Stimulated activated CD8-positive, alpha-beta memory T cell treated with anti-CD3 and anti-CD28 coated beads, Interleukin-4, amount 100 ng/mL, for 1 hour (primary cell): ENCODE measurements at places on chromosomes 11 and 22.

DNA sequence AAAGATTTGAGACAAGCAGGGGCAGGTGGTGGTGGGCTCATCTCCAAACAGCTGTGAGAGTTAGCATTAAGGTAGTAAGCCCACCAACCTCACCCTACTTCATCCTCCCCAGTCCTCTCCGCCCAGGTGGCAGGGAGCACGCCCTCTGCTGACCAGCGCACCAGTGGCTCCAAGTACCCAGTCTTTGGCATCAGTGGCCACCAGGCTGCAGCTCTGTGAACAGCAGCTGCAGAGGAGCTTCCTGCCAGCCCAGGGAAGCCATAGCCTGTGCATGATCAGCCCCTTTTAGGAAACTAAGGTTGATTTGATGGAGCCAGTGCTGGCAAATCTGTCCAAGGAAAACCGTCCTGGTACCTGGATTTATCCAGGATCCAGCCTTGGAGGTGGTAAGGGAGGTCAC is 21.7 kb downstream of the CAVIN3 start:
- no peak for DNase-seq

- no peak for DNase-seq
Measured at GRCh38 chr11:129546266-129546665, 170.6 kb downstream of the BARX2 start.

DNA sequence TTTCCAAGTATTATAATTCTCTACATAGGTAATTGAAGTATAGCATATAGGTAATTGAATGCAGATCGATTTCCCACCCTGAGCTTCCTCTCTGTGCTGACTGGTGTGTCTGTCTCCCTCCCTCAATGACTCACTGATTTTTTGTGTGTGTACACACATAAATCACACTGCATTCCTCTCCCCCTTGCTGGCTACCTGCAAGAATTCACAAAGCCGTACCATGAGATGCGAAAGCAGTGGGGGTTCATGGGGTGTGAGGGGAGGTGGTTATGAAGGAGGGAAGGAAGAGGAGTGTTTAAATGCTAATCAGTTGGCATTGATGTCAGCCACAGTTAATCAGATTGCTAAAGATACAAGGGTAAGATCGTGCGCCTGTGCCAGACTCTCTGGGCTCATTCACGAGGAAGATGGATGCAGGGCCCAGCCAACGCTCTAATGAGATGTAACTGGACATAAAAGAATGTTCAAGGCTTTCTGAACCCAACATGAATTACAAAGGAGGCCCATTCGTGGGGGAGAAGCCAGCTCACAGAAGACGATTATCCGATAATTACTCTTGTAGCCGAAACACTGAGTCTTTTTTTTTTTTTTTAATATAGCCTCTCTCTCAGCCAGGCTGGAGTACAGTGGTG is 107.4 kb downstream of the SEZ6L start:
- DNase-seq: no peak

DNA sequence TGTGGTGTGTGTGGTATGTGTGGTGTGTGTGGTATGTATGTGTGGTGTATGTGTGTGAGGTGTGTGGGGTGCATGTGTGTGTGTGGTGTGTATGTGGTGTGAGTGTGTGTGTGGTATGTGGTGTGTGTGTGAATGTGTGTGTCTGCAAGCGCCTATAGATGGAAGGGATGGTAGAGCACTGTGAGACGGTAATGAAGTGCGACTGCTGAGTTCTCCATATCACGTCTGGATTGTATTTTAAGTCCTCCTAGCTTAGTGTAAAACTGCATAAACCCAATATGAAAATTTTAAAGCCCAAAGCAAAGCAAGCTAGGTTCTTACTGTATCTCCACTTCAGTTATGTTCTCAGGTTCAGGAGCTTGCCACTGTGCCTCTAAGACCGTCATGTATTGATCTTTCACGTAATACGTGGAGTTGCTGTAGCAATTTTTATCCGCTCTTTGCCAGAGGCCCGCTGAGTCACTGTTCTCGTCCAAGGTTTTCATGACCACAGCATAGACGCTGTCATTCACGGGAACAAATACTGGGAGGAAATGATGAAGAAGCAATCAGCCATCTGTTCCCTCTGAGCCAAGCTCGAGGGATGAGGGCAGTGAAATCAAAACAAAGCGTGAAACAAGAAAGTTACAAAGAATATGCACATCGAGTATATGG is 5.5 kb downstream of the PLET1 start:
- DNase-seq: no peak

- no peak for DNase-seq
Measured at GRCh38 chr11:70158757-70159389, 44.2 kb upstream of the FADD start.

- no peak for DNase-seq
Measured at GRCh38 chr11:116162886-116163230, 609.9 kb downstream of the BUD13 start.

GRCh38 chr11:26842478-26843282 is 120.8 kb upstream of the SLC5A12 start:
- DNase-seq: no peak

GRCh38 chr11:116171271-116172140 is 601.3 kb downstream of the BUD13 start:
- no peak for DNase-seq
